ENCODE measurements at places on chromosomes 7 and 10.

DNA sequence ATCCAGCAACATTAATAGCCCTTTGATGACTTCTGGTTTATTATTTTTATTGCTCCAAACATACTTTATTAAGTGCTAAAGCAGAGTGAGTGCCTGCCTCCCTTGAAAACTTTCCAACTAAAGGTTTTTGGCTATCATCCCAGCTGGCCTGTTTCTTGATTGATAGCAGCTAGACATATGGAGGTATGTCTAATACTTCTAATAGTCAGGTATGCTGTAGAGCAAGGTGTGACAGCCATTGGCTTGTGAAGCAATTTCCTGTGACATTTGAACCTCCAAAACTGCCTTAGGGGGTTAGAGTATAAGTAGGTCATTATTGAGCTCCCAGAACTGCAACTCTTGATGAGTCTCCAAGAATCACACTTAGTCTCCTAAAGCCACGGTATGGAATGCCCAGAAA, 55.8 kb downstream of the LOXL4 start:
- no peak overlapping the region for H3K27ac ChIP-seq
- peaks cover 27% of the 10 kb centered on the region for H3K4me1 ChIP-seq
- no peak for DNase-seq

GRCh38 chr10:117092386-117092785, 45.7 kb downstream of the VAX1 start:
- H3K4me1 ChIP-seq, result no peaks in the 10 kb centered on the region
- no peaks in the 10 kb centered on the region for H3K36me3 ChIP-seq
- DNase-seq, result no peak
- no peak overlapping the region for H3K27ac ChIP-seq

DNA sequence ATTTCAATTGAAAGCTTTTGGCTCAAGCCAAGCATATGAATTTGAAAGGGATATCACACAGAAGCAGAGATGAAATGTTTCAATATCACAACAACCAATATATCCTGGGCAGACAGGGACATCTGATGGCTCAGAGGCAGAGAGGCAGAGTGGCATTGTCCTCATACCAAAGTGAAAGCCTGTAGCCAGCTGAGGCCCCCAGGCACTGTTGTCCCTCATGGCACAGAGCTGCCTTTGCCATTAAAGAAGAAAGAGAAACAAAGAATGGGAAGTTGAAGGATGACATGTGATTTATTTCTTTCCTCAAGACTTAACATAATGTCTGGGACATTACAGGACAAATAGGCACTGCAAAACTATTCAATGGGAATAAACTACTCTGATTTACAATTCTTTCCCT, 504.3 kb upstream of the PCDH15 start:
- H3K4me1 ChIP-seq, result no peaks in the 10 kb centered on the region
- H3K27ac ChIP-seq, result no peak overlapping the region
- no peak overlapping the region for H3K4me3 ChIP-seq
- H3K27me3 ChIP-seq, result no peaks in the 10 kb centered on the region

DNA sequence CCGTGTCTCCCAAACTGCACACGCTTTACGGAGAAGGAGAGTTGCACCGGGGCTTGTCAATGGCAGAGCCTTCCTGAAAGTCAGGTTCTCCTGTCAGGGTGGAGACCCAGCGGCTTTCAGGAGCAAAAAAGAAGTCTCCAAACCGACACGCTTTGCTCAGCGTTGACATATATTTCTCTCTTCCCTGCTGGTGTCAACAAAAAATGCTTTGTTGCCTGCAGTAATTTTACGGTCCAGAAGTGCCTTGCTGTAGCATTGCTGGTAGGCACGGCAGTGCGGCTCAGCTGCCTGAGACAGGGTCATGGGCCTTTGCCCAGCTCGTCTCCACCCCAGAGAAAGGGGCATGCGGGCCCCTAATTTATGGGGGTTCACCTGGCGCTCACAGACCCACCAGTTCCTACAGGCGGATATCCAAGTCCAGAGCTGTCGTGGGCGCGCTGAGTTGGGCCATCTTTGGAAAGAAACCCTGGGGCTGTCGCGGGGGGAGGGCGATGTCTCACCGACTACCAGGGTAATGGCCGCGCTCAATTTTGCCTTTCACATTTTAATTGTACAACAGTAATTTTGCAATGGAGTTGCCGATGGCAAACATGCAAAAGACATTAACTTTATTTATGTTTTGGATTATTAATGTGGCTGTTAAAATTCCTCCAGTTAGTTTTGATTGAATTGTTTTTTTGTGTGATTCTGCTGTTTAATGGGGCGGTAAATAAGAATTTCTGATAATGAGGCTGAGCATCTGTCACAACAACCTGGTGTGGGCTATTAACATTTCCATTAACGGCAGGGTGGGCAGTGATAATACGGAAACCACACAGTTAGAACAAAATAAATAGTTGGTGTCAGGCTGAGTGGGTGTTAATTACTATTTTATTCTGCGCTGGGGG, 478.2 kb upstream of the FOXK1 start:
- no peaks in the 10 kb centered on the region for H3K4me1 ChIP-seq
- H3K4me3 ChIP-seq, result no peak overlapping the region
- peak overlapping the region; percentile 68 for H3K27ac ChIP-seq
- H3K27me3 ChIP-seq, result peaks cover 3% of the 10 kb centered on the region
- no peak for DNase-seq

- peak overlapping the region; percentile 89 for H3K27ac ChIP-seq
- H3K36me3 ChIP-seq, result peaks cover 54% of the 10 kb centered on the region
- peak; percentile 42 for DNase-seq
- H3K27me3 ChIP-seq, result peaks cover 6% of the 10 kb centered on the region
- H3K4me1 ChIP-seq, result peaks cover 74% of the 10 kb centered on the region
- H3K4me3 ChIP-seq, result peak overlapping the region; percentile 62
Measured at GRCh38 chr10:96646751-96647166, 59.9 kb upstream of the TM9SF3 start.

DNA sequence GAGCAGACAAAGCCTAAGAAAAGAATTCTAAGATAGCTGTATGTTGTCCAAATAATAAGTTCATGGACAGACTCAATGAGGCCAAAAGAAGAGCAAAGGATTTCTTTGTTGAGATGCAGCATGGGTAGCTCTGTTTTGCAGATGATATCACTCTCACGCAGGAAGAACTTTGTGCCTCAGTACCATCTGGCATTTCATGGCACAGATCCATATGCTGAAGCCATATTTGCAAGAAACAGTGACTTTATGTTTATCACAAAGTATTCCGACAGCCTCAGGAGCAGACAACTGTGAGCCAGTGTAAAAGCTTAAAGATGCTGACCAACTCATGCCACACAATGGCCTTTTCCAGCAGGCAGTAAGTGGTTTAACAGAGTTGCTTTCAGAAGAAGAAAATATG, 45.5 kb upstream of the RNF148 start:
- no peaks in the 10 kb centered on the region for H3K36me3 ChIP-seq
- H3K27me3 ChIP-seq, result no peaks in the 10 kb centered on the region
- H3K4me1 ChIP-seq, result no peaks in the 10 kb centered on the region

DNA sequence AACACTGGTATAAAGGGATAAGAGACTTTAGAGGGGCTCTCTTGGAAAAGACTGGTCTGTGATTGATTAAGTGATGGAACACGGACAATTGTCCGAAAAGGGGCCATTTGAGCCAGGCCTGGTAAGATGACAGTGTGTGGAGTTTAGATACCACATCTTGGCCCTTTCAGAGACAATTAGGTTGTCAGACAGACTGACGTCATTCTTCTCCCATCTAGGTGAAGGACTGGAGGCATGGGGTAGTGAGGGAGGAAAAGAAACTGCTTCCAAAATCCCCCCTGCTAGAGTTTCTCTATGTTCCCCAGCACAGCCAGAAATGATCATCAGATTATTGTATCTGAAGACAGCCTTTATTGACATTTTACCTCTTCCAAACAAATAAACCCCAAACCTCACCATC, 84.8 kb upstream of the MYO3A start:
- H3K27ac ChIP-seq, result no peak overlapping the region
- no peak overlapping the region for H3K4me3 ChIP-seq

DNA sequence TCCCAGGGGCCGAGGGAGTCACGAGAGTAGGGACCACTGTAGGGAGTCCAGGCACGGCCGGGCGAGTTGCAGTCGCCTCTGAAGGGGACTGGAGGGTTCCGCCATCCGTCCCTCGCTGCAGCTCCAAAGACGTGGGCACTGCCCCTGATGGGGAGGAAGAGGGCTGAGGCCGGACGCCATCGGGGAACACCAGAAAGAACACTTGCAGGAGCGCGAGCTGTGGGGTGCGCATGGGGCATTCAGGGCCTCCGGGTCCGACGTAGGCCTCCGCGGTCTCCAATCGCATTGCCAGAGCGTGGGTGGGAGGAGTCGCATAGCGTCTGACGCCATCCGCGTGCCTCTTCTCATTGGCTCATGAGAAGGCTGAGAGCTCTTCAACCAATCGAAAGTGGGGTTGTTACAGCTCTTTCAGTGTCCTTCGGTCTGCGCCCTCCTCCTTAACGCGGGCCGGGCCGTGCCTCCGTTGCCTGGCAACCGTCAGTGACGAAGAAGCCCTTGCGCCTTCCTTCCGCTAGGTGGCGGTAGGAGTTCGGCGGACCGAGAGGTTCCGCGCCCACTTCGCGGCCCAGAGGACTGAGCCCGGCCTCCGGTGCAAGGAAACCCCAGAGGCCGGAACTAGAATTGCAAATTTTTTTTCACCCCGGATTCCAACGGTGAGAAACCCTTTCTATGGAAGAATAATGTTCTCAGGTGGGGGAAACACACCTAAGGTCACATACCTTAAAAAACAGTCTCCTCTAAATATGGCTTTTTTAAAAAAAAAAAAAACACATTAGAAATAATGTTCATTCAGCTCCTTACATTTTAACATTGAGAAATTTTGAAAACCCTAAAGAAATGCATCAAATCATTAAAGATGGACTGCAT, at the start of gene TCTN3:
TCTN3 (minus strand) TSS at position 260 of the 867 bp plus-strand sequence; CDS start at position 232, 28 bp downstream.
- H3K27ac ChIP-seq, result peak within 1 kb of the TSS; percentile 98
- peak; percentile 98 for DNase-seq

DNA sequence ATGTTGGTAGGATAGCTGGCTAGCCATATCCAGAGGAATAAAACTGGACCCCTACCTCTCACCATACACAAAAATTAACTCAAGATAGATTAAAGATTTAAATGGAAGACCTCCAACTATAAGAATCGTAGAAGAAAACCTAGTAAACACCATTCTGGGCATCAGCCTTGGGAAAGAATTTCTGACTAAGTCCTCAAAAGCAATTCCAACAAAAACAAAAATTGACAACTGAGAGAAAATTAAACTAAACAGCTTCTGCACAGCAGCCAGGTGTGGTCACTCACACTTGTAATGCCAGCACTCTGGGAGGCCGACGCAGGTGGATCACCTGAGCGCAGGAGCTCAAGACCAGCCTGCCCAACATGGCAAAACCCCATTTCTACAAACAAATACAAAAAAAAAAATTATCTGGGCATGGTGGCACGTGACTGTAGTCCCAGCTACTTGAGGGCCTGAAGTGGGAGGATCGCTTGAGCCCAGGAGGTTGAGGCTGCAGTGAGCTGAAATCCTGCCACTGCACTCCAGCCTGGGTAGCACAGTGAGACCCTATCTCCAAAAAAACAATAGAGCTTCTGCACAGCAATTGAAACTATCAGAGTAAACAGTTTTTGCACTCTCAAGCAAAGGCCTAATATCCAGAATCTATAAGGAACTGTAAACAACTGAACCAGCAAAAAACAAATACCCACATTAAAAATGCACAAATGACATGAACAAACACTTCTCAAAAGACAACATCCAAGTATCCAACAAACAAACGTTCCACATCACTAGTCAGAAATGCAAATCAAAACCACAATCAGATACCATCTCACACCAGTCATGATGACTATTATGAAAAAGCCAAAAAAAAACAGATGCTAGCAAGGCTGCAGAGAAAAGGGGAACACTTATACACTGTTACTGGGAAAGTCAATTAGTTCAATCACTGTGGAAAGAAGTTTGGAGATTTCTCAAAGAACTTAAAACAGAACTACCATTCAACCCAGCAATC, 4.8 kb downstream of the CRPPA start:
- no peak for DNase-seq
- no peak overlapping the region for H3K4me3 ChIP-seq
- H3K27ac ChIP-seq, result no peak overlapping the region
- H3K36me3 ChIP-seq, result no peaks in the 10 kb centered on the region

GRCh38 chr7:94907026-94907810, at the start of gene PPP1R9A:
Gene PPP1R9A (plus strand): TSS chr7:94907594. CDS start chr7:94910114, 2,520 bp downstream.
- peak within 1 kb of the TSS; percentile 34 for H3K27ac ChIP-seq
- H3K4me3 ChIP-seq, result peak within 1 kb of the TSS; percentile 88
- DNase-seq, result peak; percentile 14
- H3K4me1 ChIP-seq, result peaks cover 45% of the 10 kb centered on the region
- peaks cover 7% of the 10 kb centered on the region for H3K27me3 ChIP-seq

DNA sequence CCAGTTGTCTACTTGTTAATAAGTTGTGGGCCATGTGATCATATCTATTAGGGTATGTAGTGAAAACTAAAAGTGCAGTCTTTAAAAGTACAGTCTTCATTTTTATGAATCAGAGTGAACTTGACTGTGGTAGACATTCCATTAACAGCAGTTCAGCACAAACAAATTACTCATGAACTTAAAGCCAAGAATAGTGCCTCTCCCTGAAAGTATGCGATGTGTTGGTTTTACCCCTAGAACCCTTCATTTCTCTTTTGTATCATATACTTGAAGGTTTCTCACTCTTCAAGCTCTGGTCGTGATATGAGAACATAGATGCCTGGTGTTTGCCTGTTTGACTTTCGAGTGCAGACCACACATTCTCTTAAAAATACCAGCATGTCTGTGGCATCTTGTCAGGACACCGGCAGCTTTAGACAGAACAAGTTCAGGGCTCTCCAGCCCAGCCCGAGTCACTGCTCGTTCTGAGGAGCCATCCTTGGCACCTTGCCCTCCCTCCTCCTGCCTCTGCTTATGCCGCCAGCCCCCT, 159.3 kb downstream of the LCOR start:
- no peaks in the 10 kb centered on the region for H3K4me1 ChIP-seq
- DNase-seq, result no peak
- peaks cover 5% of the 10 kb centered on the region for H3K27me3 ChIP-seq
- H3K36me3 ChIP-seq, result peaks cover 16% of the 10 kb centered on the region
- H3K4me3 ChIP-seq, result no peak overlapping the region

GRCh38 chr7:50368366-50368765, 63.9 kb downstream of the IKZF1 start:
- DNase-seq, result no peak
- H3K36me3 ChIP-seq, result peaks cover 14% of the 10 kb centered on the region
- no peak overlapping the region for H3K4me3 ChIP-seq
- H3K27me3 ChIP-seq, result peaks cover 11% of the 10 kb centered on the region
- H3K4me1 ChIP-seq, result peaks cover 98% of the 10 kb centered on the region

- no peaks in the 10 kb centered on the region for H3K36me3 ChIP-seq
- H3K4me1 ChIP-seq, result peaks cover 13% of the 10 kb centered on the region
- no peaks in the 10 kb centered on the region for H3K27me3 ChIP-seq
- no peak for DNase-seq
- no peak overlapping the region for H3K27ac ChIP-seq
Measured at GRCh38 chr10:122864194-122864592, 15.2 kb downstream of the FAM24B start.

- H3K4me3 ChIP-seq, result no peak overlapping the region
- no peak for DNase-seq
- no peaks in the 10 kb centered on the region for H3K36me3 ChIP-seq
- H3K27me3 ChIP-seq, result peaks cover 2% of the 10 kb centered on the region
- no peak overlapping the region for H3K27ac ChIP-seq
- H3K4me1 ChIP-seq, result no peaks in the 10 kb centered on the region
Measured at GRCh38 chr7:70557338-70557737, 574.6 kb upstream of the GALNT17 start.

GRCh38 chr10:95606922-95607321, 45.8 kb upstream of the SORBS1 start:
- no peaks in the 10 kb centered on the region for H3K4me1 ChIP-seq
- no peak overlapping the region for H3K4me3 ChIP-seq
- H3K27ac ChIP-seq, result peak overlapping the region; percentile 60
- no peak for DNase-seq
- H3K36me3 ChIP-seq, result peaks cover 20% of the 10 kb centered on the region

GRCh38 chr7:105857009-105857952, 19.1 kb downstream of the ATXN7L1 start:
- peak; percentile 46 for DNase-seq
- H3K36me3 ChIP-seq, result peaks cover 6% of the 10 kb centered on the region
- peak overlapping the region; percentile 63 for H3K4me3 ChIP-seq
